ENCODE measurements at places on chromosomes 5 and 9.

DNA sequence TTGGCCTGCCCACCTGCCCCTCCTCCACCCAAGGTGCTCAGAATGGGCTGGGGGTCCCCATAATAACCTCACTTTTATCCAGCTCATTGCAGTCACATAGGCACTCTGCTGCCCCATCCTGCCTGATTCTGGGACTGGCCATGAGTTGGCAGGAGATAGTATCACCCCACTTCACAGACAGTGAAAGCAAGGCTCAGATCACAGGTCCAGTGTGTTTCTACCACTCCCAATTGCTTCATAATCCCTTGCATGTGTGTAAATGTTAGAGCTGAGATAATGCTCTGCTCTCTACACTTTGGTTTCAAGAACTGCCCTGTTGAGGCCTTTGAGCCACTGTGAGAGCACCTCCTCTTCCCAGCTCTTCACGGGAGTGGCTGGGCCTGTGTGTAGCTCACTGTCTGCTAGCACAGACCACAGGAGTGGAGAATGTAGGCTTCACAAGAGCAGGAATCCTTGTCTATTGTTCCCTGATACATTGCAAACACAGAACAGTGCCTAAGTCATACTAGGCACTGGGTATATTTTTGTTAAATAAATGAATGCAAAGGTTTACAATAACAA is 8.4 kb downstream of the PCYOX1L start:
- no peak for DNase-seq

DNA sequence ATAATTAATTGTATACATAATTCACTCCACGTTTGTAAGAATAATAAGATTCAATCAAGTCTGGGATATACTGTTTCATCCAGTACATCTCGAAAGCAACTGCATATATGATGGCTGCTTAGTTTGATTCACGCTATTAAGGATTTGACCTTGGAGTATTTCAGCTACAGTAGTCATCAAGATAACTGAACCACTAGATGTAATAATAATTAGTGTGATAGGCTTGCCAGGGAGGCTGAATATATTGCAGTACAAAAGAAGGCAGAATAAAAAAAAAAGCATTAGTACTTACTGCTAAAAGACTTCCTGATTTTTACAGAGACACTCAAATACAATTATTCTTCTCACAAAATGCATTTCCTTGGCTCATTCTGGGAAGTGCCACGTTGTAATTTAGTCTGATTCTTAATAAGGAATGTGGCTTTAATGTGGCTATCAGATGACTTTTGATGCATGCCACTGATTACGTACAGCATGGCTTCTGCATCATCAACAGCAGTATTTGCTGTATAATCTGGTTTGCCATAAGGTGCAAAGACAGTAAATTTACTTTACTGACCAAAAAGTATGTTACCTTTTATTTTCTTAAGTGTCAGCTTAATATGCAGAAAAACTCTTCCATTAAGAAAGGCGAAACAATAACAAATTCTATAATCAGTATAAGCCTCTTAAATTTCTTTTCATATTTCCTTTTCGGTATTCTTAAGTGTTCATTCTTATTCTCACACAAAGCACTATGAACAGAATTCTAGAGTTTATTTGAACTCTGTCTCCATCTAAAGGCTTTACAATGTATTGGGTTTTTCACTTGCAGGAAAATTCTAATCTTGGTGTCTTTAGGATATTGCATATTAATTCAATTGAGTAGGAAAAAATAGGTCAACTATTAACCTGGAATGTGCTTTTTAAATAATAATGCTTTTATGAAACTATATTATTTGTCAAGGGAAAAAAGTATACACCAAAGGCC is 166.4 kb downstream of the SLF1 start:
- no peak for DNase-seq

- DNase-seq = peak; percentile 94
Measured at GRCh38 chr9:126781186-126782052, 23.4 kb upstream of the ZBTB43 start.

GRCh38 chr5:158261674-158262367 is 402.9 kb upstream of the CLINT1 start:
- no peak for DNase-seq

DNA sequence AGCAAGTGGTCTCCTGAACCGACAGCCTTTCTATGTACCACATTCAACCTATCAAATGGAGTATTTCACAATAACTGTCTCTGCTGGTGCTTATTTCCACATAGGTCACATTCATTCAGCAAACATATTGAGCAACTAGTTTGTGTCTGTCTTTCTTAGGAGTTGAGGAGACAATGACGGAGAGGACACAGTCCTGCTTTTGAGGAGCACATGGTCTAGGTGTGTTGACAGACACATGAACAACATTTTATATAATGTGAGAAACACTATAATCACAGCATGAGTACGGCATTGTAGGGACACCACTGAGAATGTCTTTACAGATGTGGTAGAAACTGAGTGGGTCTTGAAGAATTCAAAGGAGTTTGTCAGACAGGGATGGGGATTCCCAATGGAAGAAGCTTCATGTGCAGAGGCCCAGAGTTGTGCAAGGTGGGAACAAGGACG is 28.5 kb downstream of the NFIL3 start:
- no peak for DNase-seq

DNA sequence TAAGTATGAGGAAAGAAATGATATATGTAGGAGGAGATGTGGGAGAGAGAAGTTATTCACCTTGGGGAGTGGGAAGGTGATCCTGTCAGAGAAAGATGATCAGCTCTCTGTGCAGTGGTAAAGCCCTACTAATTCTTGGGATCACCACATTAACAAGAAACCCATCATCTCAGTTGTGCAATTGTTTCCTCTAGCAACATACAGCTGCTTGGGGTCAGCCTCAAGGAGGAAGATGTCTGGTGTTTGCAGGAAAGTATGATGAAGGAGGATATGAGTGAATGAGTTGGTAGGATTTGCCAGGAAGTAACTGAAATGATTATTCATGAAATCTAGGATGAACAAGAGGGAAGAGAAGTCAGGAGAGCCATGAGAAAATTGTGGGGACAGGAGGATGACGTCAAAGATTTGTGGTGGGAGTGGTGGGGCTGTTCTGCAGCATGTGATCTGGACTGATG is 50.1 kb downstream of the TNFSF8 start:
- no peak for DNase-seq

- no peak for DNase-seq
Measured at GRCh38 chr5:14925326-14925725, 53.7 kb upstream of the ANKH start.

- no peak for DNase-seq
Measured at GRCh38 chr5:133404724-133405123, 207.6 kb downstream of the FSTL4 start.

DNA sequence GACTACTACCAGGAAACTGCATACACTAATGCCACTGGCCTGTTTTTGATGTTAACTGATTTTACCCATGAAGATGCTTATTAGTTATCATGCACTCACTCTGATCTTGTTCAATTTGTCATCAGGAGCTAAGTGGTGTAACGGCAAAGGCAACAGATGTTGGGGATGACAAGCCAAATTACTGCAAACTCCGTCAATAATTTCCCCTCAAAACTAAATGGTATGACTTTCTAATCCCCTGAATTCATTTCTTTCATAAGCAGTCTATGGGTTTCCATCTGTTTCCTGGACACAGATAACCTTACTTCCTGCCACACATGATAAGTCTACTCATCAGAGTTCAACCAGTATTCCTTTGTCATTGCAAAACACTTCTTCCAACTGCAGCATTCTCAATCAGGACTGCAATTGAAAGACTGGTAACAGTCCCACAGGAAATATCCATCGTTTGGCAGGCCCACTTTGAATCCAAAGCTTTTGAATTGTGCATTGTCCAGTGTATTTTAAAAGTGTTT is 96.2 kb upstream of the SMC2 start:
- DNase-seq = no peak

DNA sequence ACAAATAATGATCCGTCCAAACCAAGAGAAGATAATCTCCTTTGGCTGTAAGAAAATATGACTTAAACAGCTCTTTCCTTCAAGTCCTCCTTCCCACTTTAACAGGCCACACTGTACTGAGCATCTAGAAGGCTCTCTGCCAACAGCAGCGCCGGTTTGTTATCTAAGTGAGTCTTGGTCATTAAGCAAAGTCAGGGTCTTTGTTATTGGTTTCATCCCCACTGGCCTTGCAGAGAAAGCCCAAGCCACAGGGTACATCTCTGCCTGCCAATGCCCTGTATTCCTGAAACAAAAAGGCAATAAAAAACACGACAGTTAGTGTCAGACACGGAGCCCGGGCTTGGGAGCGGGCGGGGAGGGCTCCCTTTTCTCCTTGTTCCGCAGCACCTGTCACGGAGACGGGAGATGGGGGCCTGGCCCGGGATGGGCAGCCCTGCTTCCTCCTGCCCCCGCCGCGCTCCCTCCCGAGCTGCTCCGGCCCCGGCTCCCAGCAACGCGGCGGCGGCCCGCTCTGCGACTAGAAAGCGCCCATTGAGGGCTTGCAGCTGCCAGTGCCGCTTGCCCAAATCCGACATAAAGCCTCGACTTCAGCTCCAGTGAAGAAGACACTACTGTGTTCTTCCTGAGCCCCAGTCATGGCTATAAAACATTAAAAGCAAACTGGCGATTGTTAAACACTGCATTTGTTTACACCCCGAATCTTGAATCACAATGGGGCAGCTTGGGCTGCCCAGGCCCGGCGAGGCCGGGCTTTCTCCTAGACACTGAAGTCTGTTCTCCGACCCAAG is 28.1 kb upstream of the PIK3R1 start:
- DNase-seq = no peak

GRCh38 chr5:169788168-169788567 is 151.1 kb downstream of the DOCK2 start:
- no peak for DNase-seq

GRCh38 chr5:144367991-144368390 is 197.3 kb downstream of the KCTD16 start:
- no peak for DNase-seq

DNA sequence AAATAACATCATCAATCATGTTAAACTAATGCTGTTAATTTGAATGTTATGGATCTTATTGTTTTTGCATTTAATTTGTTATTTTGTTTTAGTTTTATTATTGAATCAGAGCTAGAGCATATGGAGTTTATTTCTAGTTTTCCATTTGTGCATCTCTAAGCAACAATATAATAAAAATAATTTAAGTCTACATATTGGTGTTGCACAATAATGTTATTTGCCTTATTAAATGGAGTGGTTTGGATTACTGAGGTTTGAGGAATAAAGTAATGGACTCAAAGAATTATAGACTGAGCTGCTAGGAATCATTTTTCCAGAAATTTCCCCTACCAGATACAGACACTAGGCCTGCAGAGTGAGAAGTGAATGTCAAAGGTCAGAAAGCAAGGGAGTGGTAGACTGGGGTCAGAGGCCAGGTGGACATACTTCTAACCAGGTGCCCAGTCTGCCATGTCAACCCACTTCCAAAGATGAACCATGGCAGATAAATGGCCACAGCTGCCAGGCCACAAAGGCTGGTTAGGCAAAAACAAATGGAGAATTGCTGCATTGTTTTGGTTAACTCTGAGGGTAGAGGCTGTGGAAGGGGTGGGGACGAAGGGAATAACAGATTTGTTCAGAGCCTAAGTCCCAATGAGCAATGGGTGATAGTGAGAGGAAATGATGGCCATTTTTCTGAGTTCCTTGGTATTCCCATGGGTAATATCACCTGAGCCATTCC is 113.1 kb downstream of the FBXL7 start:
- no peak for DNase-seq

DNA sequence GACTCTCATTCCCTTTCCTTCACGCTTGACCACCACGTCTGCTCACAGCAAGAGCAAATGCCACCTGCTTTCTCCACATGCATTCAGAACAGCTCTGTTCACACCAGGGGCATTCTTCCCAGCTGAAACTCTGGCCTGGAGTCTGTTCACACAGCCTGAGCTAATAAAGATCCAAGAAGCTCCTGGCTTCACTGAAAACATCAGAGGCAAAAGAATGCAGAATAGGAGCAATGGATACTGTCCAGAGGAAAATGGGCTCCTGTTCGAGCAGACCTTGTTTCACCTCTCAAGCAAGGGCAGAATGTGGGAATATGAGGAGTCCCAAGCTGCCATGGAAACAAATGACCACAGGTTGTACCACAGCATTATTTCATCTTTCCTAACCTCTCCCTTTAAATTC is 402.7 kb upstream of the TNC start:
- DNase-seq = no peak

GRCh38 chr5:40395251-40395650 is 284.5 kb upstream of the PTGER4 start:
- no peak for DNase-seq

- no peak for DNase-seq
Measured at GRCh38 chr5:133933670-133934295, 34.6 kb downstream of the C5orf15 start.

DNA sequence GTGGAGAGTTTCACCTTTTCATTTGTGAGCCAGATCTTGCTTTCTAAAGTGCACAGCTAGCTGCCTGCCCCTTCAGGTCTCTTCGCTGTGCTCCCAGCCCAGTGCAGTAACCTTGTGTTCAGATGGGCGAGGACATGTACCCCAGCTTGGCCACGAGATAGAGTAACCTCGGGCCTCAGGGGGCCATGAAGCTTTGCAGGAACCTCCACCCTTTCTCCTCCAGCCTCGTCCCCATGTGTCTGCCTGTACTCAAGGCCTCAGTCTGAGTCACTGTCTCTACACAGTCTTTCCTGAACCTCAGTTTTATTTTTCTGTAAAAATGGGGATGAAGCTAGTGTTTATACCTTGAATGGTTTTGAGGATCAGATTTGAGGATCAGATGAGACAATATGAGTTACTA is 37.9 kb downstream of the ERGIC1 start:
- DNase-seq = no peak

- no peak for DNase-seq
Measured at GRCh38 chr5:55421074-55421529, 113.3 kb downstream of the MTREX start.

GRCh38 chr5:14257995-14258403 is 114.9 kb downstream of the TRIO start:
- DNase-seq = no peak

DNA sequence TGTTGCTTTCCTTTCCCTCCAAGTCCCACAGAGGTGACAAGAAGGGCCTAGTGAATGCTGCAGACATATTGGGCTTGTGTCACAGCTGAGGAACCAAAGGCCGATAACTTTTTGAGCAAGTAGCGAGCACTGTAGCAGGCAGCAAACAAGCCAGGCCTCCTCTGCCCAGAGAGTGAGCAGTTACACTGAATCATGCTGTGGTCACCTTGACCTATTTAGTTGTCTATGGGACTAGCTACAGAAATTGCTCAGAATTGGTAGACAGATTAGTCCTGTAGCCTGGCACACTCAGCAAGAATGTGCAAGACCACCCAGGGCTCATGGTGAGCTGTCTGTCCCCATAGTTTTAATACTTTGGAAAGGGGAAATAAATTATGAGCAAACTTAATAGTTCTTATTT is 25.2 kb downstream of the ZCCHC9 start:
- DNase-seq = no peak
